ENCODE measurements at places on chromosomes 5 and 9.

- no peak for DNase-seq
Observed at GRCh38 chr5:137753691-137754187, 424 bp downstream of the HNRNPA0 start.

DNA sequence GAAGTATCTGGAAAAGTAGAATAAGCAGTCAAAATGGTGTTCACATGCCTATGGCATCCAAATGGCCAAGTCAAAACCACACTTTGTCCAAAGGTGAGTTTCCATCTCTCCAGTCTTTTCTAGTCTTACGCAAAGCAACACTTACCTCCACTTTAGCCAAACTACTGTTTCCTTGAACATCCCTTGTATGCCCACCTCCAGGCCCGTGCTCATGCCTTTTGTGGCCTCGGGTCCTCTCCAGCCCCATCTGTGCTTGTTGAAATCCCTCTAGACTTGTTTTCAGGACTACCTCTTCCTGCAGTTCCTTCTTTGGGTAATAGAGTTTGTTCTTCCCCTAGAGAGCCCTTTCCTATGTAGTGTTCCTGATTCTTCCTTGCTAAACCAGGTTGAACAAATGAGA is 61.0 kb downstream of the ANGPTL2 start:
- no peak for DNase-seq

DNA sequence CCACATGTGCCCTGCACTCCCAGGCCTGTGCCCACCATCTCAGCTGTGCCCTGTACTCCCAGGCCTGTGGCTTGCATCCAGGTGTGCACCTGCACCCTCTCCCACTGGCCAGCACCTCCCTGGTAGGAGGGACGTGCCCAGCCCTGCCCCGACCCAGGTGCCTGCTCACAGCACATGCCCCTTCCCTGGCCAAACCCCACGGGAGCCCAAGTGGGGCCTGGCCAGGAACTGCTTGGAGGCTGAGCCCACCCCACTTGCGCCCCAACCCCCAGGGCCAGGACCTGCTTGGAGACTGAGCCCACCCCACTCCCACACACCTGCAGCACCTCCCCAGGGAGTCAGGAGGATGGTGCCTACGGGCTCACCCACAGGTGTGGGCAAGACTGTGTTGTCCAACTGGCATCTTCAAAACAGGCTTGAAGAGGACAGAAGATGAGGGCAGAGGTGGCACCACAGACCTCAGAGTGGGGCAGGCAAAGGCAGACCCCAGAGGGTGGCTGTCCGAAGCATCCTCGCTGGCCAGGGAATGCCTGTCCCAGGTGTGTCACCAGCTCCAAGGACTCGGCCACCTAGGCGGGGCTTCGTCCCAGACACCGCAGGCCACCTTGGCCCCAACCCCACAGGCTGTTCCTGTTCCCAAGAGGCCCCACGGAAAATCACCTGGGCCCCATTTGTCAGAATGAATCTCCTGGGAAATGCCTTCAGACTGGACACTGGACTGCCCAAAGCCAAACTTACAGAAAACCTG is 10.8 kb downstream of the ZDHHC11B start:
- DNase-seq, result no peak

DNA sequence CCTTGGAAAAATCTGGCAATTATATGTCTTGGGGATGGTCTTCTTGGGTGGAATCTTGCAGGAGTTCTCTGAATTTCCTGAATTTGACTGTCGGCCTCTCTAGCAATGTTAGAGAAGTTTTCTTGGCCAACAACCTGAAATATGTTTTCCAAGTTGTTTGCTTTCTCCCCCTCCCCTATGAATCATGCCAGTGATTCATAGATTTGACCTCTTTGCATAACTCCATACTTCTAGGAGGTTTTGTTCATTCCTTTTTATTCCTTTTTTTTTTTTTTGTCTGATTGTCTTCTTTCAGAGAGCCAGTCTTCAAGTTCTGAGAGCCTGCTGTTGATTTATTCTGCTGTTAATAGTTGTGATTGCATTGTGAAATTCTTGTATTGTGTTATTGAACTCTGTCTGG is 56.7 kb upstream of the SLC44A1 start:
- DNase-seq, result peak; percentile 93

GRCh38 chr5:169295306-169295705 is 5.6 kb downstream of the SLIT3 start:
- no peak for DNase-seq

DNA sequence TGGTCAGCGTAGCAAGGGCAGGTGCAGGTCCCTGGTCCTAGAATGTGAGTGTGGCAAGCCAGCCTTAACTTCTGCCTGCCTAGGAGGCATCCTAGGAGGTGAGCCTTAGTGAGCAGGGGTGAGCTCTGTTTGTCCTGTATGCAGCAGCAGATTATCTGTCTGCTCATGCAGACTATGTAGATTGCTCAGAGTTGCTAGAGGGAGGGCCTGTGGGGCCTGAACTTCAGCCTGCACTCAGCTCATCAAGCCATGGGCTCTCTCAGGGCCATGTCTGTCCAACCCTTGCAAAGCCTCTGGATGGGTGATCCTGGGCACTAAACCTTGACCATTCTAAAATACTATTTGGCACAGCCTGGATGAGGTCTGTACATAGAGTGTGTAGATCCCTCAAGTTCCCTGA is 8.5 kb upstream of the CTSL start:
- no peak for DNase-seq

DNA sequence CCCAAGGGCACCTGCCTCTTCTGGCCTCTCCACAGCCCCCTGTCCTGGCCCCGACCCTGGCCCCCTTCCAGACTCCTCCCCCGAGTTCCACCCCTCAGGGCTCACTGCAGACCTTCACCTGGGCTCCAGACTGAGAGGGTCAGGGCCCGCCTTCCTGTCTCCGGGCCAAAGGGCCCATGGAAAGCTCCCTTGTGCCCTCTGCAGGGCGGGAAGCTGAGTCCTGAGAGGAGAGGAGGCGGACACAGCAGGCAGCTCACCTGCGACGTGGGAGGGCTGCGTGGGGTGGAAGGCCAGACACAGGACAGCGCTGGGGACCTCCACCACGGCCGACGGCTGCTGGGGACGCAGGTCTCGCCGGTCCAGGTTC is 20.6 kb downstream of the DYNC2I2 start:
- no peak for DNase-seq

GRCh38 chr5:150311015-150311692 is 8.4 kb upstream of the ARSI start:
- no peak for DNase-seq

GRCh38 chr9:122056484-122056883 is 36.6 kb downstream of the TTLL11 start:
- no peak for DNase-seq

- DNase-seq, result peak; percentile 56
Observed at GRCh38 chr9:78566948-78567675, 270.2 kb downstream of the PSAT1 start.

DNA sequence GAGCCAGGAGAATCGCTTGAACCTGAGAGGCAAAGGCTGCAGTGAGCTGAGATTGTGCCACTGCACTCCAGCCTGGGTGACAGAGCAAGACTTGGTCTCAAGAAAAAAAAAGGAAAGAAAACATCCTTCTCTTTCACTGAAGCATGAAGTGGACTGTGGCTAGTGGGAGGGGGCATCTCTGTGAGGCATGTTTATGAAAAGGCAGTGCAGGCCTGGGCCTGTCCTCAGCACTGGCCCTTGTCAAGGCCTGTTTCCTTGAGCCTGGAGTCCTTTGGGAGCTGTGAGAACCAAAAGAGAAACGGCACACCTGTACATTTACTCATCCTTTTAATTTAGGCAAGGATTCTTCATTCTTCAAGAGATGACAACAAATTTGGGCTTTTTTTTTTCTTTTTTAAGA is 18.3 kb upstream of the FUBP3 start:
- DNase-seq, result no peak

DNA sequence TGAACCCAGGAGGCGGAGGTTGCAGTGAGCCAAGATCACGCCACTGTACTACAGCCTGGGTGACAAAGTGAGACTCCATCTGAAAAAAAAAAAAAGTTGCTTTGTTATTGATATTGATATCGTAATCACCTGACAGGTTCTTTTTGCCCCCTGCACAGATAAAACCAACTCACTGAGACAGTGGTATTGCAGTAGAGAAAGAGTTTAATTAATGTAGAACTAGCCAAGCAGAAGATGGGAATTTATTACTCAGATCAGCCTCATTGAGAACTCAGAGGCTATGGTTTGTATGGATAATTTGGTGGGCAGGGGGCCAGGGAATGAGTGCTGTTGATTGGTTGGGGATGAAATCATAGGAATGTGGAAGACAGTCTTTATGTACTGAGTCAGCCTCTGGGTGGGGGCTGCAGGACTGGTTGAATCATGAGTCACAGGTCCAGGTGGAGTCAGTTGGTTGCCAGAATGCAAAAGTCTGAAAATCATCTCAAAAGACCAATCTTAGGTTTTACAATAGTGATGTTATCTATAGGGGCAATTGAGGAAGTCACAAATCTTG is 35.8 kb upstream of the MEGF10 start:
- DNase-seq, result peak; percentile 90
